ENCODE measurements at places on chromosomes 1 and 21.
A peak's percentile ranks its signal among the peaks of the same experiment; 100 is the strongest.

DNA sequence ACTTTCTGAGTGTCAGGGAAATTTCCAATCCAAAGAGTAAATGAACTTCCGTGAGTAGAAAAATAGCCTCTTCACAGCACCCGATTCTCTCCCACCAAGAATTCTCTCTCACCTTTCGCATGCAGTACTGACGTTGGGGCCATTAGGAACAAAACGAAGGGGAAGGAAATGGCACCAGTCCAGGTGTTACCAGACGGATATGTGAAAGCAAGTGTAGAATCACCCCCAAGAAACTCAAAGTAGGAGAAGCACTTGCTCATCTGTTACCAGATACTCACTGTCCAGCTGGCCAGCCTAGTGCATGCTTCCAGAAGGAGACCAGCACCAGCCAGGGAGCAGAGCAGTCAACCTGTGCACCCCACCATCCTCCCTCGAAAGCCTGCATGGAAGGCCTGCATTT lies 55.1 kb downstream of the ITPKB start:
- no peak for DNase-seq

DNA sequence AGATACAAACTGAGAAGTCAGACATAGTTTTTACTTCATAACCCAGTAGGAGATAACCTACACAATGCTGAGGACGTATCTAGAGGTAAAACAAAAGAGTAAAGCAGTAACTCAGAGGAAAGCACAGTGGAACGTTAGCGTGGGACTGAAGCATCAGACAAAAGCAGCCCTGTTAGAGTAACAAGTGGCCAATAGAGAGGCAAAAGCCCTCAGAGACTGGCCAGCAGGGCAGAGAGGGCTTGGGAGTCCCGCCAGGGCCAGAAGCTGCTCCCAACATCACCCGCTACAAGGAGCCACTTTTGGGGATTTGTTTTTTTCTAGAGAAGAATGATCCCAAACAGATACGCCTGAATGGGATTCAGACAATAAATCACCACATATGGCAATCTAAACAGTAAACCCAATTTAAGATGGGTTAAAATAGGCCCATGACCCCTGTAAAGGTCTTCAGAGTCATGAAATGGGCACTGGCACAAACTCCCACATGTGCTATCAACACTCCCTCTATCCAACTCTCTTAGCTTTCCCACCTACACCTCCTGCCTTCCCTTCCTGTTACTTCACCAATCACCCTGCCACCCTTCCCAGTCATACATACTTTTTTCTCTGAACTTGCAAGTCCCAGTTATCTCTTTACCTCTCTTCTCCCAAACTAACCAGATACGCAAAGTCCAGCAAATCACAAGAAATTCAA lies 17.2 kb downstream of the TADA1 start:
- DNase-seq = no peak

GRCh38 chr1:159835862-159836525 lies 9.3 kb downstream of the SLAMF8 start:
- no peak for DNase-seq

DNA sequence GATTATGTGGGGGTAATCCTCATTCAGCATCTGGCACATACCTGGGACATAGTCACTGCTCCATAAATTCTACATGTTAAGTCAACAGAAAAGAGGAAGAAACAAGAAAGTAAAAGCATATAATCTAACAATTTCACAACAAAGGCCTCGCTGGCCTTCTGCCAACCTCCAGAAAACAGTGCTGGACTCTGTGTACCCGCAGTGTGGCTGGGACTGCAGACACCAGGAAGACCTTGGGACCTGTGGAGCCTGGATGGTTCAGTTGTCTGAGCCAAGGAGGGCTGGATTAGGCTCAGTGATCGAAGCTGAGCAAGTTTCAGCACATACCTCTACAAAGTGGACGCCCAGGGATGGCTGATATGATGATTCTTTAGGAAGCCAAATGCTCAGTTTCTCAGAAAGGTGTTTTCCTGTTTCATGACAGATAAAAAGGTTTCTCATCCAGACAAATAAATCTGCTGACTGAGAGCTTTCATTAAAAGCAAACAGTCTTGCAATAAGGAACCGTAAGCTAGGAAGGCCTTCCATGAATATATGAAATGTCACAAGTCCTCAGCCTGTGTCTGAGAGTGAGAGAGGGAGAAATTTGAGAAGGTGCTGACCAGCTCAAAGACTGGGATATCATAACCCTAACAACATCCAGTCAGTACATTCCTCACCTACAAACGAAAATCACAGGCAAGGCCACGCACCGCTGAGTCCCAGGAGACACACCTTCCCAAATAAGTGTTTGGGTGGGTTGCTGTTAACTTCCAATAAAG lies 48.4 kb downstream of the CAPZB start:
- peak; percentile 88 for DNase-seq

DNA sequence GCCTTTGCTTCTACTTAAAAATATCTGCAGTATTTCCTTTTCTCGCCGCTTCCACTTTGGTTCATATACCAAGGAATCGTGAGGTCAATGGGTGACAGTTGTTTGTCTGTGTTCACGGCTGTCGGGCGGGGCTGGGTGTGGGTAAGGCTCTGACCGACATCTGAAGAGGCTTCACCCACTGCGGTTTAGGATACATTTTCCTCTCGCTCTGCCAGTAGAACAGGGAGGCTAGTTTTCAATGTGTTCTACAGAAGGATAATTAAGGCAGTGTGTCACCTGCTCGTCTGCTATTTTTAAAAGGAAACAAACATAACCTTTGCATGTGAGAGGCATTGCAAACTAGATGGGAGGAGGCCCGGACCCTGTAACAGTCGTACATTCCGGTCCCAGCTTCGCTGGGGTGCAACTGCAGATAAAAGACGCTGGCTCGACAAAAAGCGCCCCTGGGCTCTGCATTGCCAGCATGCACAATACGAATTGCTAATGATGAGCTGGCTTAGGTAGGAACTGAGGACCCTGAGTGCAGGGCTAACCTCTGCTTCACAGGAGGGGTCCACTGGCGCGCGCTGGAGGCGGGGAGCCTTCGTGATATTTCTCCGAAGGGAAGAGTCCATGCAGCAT lies 8.5 kb upstream of the ERG start:
- DNase-seq = no peak

- no peak for DNase-seq
These were observed 162.0 kb upstream of the ZP4 start for GRCh38 chr1:238052496-238053266.

DNA sequence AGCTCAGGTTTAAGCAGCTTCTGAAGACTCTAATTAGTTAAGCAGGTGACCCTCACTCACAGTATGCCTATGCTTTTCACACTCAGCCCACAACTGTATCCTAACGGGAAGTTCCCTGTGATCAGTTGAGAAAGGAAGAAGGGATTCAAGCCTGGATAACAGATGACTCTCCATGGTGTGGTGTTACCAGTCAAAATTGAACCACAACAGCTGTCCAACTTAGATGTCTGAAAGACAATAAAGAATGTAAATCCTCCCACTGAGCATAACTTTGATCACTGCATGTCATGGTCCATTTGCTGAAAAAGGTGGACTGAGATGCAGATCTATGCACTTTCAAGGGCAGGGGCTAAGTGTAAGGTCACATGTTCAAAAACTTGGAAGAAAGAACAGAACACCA lies 32.3 kb upstream of the DIPK1A start:
- DNase-seq = no peak

GRCh38 chr1:6783936-6784559 lies 1.2 kb upstream of the CAMTA1 start:
- no peak for DNase-seq

DNA sequence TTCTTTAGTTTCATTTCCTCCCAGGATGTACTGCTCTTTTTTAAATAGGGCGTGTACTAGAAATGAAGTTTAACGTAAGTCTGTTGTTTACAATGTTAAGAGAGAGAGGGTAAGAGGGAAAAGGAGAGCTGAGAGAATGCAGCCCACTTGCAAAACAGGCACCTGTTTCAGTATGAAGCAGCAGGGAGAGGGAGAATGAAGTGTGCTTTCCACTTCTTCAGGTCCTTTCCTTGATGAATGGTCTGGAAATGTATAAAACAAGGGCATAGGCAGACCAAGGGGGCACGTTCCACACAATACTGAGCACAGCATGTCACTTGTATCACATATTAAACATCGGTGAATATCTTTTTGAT lies 2.0 kb downstream of the KCNA3 start:
- no peak for DNase-seq

GRCh38 chr1:245516284-245516759 lies 361.5 kb downstream of the KIF26B start:
- DNase-seq = no peak

- DNase-seq = no peak
These were observed 318.3 kb downstream of the GRIK1 start for GRCh38 chr21:29621525-29621924.

DNA sequence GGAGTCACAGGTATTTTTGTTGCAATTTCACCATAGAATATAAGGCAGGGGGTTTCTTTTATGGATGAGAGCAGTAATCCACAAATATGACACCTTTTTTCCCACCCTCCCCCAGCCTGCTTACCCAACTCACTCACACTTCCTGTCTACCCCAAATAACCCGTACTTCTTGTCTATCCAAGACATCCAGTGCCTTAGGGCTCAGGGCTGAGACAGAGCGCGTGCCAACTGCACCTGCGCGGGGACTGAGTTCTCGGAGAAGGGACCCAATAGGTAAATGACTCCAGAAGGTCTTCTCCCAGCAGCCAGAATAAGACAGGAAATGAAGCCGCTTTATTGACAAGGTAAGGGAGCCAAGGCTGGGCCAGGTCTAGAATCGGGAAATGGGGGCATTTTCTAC lies 369.1 kb downstream of the SIPA1L2 start:
- no peak for DNase-seq

- no peak for DNase-seq
These were observed 51.0 kb downstream of the CR1L start for GRCh38 chr1:207695891-207696290.

DNA sequence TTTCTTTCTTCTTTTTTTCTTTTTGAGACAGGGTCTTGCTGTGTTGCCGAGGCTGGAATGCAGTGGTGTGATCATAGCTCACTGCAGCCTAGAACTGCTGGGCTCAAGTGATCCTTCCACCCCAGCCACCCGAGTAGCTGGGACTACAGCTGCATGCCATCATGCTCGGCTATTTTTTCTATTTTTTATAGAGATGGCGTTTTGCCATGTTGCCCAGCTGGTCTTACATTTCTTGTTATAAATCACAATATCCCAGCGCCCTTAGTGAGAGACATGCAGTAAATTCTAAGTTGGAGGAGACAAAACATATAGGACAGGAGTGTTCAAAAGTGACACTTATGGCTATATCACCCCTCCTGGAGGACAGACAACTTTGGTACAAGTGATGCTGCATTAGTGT lies 31.3 kb upstream of the ACTN2 start:
- DNase-seq = no peak

DNA sequence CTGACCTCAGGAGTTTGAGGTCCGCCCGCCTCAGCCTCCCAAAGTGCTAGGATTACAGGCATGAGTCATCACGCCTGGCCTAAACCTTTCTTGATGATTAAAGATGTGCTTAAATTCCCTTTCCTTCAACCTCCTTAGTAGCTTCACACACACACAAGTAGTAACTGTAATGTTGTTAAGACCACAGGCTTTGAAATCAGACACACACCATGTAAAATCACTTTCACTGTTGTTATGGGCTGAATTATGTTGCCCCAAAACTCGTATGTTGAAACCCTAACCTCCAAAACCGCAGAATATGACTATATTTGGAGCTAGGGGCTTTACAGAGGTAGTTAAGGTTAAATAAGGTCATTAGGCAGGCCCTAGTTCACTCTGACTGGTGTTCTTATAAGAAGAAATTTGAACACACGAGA lies 180.2 kb downstream of the NR5A2 start:
- DNase-seq = no peak

- no peak for DNase-seq
These were observed 89.7 kb upstream of the HMCN1 start for GRCh38 chr1:185644531-185644930.

DNA sequence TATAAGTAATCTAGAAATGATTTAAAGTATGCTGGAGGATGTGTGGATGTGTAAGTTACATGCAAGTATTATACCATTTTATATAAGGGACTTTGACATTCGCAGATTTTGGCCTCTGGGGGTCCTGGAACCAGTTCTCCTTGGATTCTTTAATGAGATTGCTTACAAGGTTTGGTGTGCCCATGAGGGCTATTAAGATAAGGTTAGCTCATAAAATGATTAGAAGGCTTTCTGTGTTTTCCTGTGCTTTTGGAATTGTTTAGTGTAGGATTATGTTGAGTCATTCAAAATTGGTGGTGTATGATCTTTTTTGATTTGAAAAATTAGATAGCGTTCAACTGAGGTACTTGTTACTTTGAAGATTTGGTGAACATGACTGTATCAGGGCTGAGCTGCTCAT lies 5.6 kb downstream of the USP25 start:
- DNase-seq = no peak

DNA sequence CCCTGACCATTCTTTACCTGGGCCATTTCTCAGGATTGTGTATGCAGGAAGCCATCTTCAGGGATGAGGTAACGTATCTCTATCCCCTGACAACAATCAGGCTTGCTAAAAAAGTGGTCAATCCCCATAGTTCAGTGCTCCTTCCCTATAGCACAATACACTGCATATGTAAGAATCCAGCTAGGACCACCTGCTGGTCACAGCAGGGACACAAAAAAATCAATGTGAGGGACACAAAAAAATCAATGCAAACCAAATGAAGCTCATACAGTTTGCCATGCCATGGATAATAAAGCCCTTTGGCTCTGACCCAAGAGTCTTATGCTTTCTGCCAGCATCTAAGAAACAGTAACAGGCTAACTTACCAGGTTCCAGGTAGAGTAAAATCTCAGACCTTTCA lies 16.3 kb downstream of the ACBD6 start:
- no peak for DNase-seq

GRCh38 chr1:150141452-150141851 lies 8.3 kb upstream of the PLEKHO1 start:
- DNase-seq = no peak

DNA sequence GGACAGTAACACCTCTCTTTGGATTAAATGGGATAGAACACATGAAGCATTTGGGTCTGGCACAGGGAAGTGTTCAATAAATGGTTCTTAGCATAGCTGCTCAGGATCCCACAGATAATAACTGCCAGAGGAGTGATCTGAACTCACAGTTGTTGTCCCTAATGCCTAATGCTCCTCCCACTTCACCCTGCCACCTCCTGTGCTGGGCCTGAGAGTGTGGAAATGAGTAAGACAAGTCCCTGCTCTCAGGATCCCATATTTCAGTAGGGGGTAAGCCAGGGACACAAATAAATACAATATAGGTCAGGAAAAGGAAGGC lies 19.9 kb upstream of the FOXO6 start:
- DNase-seq = peak; percentile 46

- DNase-seq = no peak
These were observed 329.3 kb downstream of the BARHL2 start for GRCh38 chr1:90387805-90388204.

DNA sequence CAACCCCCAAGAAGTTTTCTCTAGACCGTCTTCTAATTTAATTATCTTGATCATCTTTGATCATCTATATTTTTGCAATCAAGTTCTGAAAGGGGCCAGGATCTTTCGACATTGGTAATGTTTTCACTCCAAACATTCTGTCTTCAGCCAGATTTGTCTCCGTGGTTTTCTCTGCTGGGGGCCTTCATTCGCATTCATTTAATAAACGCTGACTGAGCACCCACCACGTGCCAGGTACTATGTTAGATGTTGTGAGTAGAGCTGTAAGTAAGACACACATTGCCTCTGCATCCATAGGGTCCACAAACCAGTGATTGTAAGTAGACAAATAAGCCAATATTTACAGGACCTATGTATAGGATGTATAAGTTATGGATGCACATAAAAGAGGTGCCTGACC lies 134.5 kb upstream of the MROH9 start:
- no peak for DNase-seq

GRCh38 chr1:232992227-232992626 lies 41.8 kb downstream of the NTPCR start:
- no peak for DNase-seq

All from coronary artery (tissue), 2 donors.